ENCODE measurements at places on chromosomes 11 and 22. TPM values are rescaled to one million over a fixed set of nuclear protein-coding genes. Genes with fewer than 3 reads are reported as not detected.

SHISAL1 gene
- 1.0 TPM for total RNA-seq

RAB39A gene
- 2.0 TPM for total RNA-seq

KRTAP5-9 gene
- not detected for total RNA-seq

IGF2 gene
- 8.8 TPM for total RNA-seq

CHADL gene
- 3.4 TPM for total RNA-seq

ME3 gene
- 24.7 TPM for total RNA-seq

TRAPPC4 gene
- 44.6 TPM for total RNA-seq

LMNTD2 gene
- 5.9 TPM for total RNA-seq

NNMT gene
- 349 TPM for total RNA-seq

CTNND1 gene
- total RNA-seq: 245 TPM

DNA sequence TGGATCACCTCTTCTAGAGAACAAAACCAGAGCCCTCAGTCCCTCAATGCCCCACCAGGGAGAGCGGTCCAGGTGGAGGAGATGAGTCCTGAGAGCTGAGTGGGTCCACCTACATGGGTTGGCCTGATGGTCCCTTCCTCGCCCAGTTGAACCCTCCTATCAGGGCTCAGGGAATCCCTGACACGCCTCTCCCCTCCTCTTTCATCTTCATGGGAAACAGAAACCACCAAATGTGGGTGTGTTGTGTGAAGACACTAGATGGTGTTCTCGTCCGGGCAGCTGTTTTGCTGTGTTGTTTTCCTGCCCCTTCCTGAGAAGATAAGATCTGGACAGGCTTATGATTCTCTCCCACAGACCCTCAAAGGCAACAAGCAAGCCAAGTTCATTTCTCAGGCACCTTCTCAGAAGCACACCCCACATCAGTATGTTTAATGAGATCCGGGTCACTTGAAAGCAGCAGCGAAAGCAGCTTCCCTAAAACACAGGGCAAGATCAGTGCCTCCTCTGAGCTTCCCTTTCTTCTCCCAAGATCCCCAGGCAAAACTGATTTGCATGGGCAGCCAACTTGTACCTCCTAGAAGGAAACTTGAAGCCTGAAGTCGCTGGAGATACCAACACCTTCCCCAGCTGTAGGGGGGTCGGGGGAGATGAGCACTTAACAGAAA is 35.3 kb upstream of the POU2AF1 start:
- no peak overlapping the region for H3K4me3 ChIP-seq
- no peaks in the 10 kb centered on the region for H3K27me3 ChIP-seq
- peaks cover 21% of the 10 kb centered on the region for H3K4me1 ChIP-seq

DNA sequence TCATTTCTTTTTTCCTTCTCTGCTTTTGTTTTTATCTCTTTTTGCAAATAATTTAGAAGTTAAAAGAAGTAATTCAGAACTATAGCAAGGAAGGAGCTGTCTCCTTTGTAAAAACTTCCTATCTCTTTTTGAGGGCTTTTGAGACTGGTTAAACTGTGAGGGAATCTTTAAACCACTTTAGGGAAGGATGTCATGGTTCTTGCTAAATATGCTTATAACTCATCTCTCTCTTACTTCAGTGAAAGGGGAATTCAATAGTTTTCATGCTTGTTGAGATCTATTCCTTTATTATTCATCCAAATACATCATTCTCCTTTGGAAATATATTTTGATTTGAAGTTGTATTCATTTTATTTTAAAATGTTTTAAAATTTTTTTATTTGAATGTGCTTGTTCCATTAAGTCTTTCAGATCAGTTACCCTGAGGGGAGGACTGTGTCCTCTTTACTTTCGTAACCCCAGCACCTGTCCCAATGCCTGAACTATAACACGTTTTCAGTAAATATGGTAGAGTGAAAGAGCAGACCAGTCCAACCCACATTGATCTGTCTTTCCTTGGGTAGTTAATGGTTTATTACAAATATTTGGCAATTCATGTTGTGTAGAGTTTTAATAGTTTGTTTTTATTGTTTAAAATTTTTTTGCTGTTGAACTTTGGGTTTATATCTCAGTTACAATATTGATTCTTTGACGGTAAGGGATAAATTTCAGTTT is 27.5 kb downstream of the AMOTL1 start:
- no peak overlapping the region for H3K4me3 ChIP-seq
- DNase-seq: no peak

GRCh38 chr22:50145721-50146438 is 24.7 kb upstream of the PANX2 start:
- no peak overlapping the region for H3K27ac ChIP-seq
- peaks cover 11% of the 10 kb centered on the region for H3K27me3 ChIP-seq
- no peaks in the 10 kb centered on the region for H3K36me3 ChIP-seq
- no peak for DNase-seq
- H3K4me3 ChIP-seq: no peak overlapping the region

GRCh38 chr11:46055371-46055770 is 65.9 kb downstream of the PHF21A start:
- H3K27ac ChIP-seq: no peak overlapping the region
- DNase-seq: no peak
- H3K36me3 ChIP-seq: no peaks in the 10 kb centered on the region
- H3K4me1 ChIP-seq: peaks cover 10% of the 10 kb centered on the region
- H3K4me3 ChIP-seq: no peak overlapping the region

DNA sequence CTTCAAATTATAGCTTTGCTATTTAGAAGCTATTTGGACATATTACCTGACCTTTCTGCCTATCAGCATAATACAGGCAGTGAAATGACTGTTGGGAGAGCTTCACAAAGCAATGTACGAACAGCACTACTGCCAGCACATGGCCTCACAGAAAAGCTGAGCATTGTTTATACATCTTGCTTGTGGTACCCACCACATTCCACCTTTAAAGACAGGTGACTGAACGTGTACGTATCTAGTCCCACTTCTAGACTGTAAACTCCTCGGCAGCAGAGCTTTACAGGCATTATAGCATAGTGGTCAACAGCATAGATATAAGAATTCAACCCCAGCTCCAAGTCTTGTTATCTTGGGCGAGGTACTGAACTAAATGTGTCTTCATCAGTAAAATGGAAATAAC is 1.6 kb downstream of the JOSD1 start:
- peaks cover 46% of the 10 kb centered on the region for H3K4me1 ChIP-seq
- H3K27ac ChIP-seq: peak overlapping the region; percentile 95
- no peak for DNase-seq
- no peaks in the 10 kb centered on the region for H3K27me3 ChIP-seq
- peak overlapping the region; percentile 82 for H3K4me3 ChIP-seq

DNA sequence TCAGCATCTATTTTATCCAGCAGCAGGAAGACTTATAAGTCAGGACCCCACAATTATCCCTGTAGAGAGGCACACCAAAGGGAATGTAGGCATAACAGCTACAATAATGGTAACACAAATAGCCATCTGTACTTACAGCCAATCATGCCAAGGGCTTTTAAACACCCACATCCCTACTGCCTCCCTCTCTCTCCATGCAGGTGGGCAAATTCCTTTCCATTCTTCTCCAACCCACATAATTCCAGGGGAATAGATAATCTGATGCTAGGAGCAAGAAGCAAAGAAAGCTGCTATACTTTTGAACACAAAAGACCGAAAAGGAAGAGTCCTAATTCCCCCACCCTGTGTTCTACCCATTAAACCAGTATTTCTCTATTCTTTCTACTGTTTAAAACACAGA is 46.7 kb downstream of the RBFOX2 start:
- no peak overlapping the region for H3K4me3 ChIP-seq
- no peaks in the 10 kb centered on the region for H3K36me3 ChIP-seq
- DNase-seq: no peak
- H3K4me1 ChIP-seq: peaks cover 10% of the 10 kb centered on the region
- no peak overlapping the region for H3K27ac ChIP-seq

- H3K36me3 ChIP-seq: no peaks in the 10 kb centered on the region
- no peaks in the 10 kb centered on the region for H3K4me1 ChIP-seq
- DNase-seq: no peak
- H3K27ac ChIP-seq: no peak overlapping the region
- no peaks in the 10 kb centered on the region for H3K27me3 ChIP-seq
These were observed 9.0 kb upstream of the KCNJ11 start for GRCh38 chr11:17397311-17398002.

- H3K27me3 ChIP-seq: no peaks in the 10 kb centered on the region
- H3K36me3 ChIP-seq: no peaks in the 10 kb centered on the region
- H3K27ac ChIP-seq: peak overlapping the region; percentile 72
- H3K4me1 ChIP-seq: no peaks in the 10 kb centered on the region
These were observed 18.2 kb upstream of the CCDC134 start for GRCh38 chr22:41782316-41782715.

DNA sequence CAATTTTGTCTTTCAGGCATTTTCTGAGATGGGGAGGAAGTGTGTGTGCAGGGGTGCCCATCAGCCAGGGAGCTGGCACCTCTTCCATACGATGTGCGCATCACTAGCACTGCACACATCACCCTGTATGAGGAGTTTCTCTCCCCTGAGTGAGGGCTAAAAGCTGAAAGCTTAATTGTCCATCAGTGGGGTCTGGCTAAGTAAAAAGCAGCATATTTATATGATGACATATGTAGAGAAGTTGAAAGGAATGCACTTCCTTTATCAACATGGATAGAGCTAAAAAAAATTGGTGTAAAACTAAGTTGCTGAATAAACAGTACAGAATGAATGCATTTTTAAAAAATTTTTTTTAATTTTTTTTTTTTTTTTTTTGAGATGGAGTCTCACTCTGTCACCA is 4.0 kb downstream of the VSTM5 start:
- no peak overlapping the region for H3K27ac ChIP-seq
- no peak overlapping the region for H3K4me3 ChIP-seq
- no peaks in the 10 kb centered on the region for H3K36me3 ChIP-seq
- peaks cover 9% of the 10 kb centered on the region for H3K27me3 ChIP-seq

GRCh38 chr11:116610190-116610589 is 162.6 kb downstream of the BUD13 start:
- H3K27ac ChIP-seq: no peak overlapping the region
- H3K27me3 ChIP-seq: no peaks in the 10 kb centered on the region
- DNase-seq: no peak
- no peaks in the 10 kb centered on the region for H3K36me3 ChIP-seq
- H3K4me1 ChIP-seq: no peaks in the 10 kb centered on the region
- no peak overlapping the region for H3K4me3 ChIP-seq

Data from upper lobe of right lung (tissue), 1 donor.